Airway epithelial cell (primary cell): ENCODE measurements at places on chromosomes 4 and X. TPM values are rescaled to one million over a fixed set of nuclear protein-coding genes. Genes with fewer than 3 reads are reported as not detected.

The SMPX gene
- not detected in 2 replicates for total RNA-seq

The NDNF gene
- 0.09 TPM in 1 of 2 replicates, not detected in the other for total RNA-seq

The CTAG1A gene
- total RNA-seq, result not detected in 2 replicates

The MAGEB2 gene
- not detected in 2 replicates for total RNA-seq

The CFI gene
- total RNA-seq, result 0.21 TPM in 1 of 2 replicates, not detected in the other

The MSX1 gene
- total RNA-seq, result 0.14 TPM in 1 of 2 replicates, not detected in the other

The ANKRD50 gene
- total RNA-seq, result 8.8 and 11.0 TPM in 2 replicates

The TMSB15C gene
- total RNA-seq, result 0.42 and 1.1 TPM in 2 replicates

The BST1 gene
- total RNA-seq, result 1.6 and 4.3 TPM in 2 replicates

The GAB1 gene
- 6.2 and 9.1 TPM in 2 replicates for total RNA-seq

The C4orf46 gene
- total RNA-seq, result 6.1 and 10.4 TPM in 2 replicates

The UGT2B10 gene
- total RNA-seq, result not detected in 2 replicates

The ELOVL6 gene
- 20.7 and 26.1 TPM in 2 replicates for total RNA-seq

The RBM47 gene
- total RNA-seq, result 32.1 and 44.1 TPM in 2 replicates

The NIPAL1 gene
- 9.6 and 13.0 TPM in 2 replicates for total RNA-seq

The CACNA1F gene
- total RNA-seq, result under 0.01 TPM in 1 of 2 replicates, not detected in the other

The ZFP92 gene
- 0.05 and 0.21 TPM in 2 replicates for total RNA-seq

The OSTC gene
- total RNA-seq, result 96.0 and 99.0 TPM in 2 replicates

The TMEM35A gene
- 0.51 and 0.56 TPM in 2 replicates for total RNA-seq

The SRPX gene
- total RNA-seq, result 11.2 and 13.6 TPM in 2 replicates

The CLIC2 gene
- total RNA-seq, result not detected in 2 replicates

The ADGRG2 gene
- total RNA-seq, result 0.07 and 0.09 TPM in 2 replicates
